ENCODE measurements at places on chromosomes 5 and 9. TPM values are rescaled to one million over a fixed set of nuclear protein-coding genes. Genes with fewer than 3 reads are reported as not detected.

DNA sequence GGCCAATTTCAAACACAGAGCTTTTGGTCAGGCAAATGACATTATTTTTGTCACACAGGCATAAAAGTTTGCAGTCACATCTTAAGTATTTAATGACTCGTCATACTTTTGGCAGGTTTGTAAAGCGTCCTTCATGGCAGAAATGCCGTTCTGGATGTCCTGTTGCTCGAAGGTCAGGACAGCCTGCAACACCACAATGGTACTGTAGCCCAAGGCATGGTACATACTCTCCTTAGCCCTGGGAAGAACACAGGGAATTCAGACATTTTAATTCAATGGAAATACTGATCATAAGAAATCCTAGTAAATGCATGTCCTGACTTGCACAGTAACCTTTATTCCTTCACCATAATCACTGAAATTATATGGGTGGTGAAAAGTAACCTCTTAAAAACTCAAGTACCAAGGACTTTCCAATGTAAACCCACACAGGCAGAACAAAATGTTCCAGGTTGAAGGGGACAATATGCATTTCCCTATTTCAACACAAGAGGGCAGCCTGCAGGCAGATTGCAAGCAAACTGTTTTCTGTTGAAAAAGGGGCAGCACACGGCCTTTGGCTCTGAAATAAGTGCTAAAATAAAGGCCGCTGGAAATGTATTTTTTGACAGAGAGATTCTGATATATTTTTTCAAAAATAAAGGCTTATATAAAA lies 95.7 kb downstream of the TTC39B start:
- peak; percentile 59 for DNase-seq

Gene ARL14EPL
- total RNA-seq: not detected

DNA sequence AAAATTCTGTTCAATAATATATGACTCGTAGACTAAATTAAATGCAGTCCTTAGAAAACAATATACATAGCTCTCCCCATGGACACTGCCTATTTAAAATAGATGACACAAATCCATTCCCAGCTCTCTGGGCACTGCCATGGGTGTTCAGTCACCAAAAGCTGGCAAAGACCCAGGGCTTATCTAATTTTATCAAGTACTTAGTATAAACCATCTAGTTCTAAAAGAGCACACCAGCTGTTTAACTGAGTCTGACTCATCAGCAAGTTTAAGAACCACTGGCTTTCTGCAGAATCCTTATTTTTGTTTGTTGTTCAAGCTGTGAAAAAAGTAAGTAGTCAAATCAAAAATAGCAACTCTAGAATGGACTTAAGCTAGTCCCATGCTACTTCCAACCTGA lies 107.6 kb downstream of the PLPP1 start:
- no peak for DNase-seq

- no peak for DNase-seq
These were observed 12.8 kb downstream of the AKNA start for GRCh38 chr9:114374936-114375335.

Gene DBN1
- 339 TPM for total RNA-seq

Gene CNTFR
- 0.55 TPM for total RNA-seq

- DNase-seq: no peak
These were observed 50.7 kb downstream of the UIMC1 start for GRCh38 chr5:176955895-176956294.

Gene LCN15
- not detected for total RNA-seq
